ENCODE measurements at places on chromosomes 1 and 21.

DNA sequence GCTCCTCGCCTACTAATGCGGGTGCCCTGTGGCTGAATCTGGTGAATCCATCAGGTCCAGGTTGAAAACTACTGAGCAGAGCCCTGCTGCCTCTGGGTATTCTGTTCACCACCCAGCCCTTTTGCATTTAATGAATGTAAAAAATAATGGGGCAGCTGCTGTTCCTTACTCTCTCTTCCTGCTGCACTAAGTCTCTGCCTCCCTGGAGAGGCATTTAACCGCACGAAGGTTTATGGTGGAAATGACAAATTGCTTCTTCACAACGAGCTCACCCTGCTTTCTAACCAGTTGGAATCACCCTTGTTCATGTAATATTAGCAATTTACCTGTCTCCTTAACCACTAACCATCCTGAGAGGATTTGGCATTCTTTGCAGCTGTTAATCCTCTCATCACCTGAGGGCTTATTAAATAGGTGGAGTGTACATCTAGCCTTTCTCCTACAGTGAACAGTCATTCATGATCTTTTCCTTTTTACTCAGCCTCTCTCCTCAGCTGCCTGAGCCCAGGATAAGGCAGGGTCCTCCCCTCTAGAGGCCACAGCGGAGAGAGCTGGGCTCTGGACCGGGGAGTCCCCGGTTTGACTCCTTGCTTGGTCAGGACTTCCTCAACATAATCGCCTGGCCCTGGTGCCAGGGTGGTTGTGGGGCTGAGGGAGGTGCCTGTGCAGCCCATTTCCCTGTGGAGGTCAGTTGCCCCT, 97.6 kb downstream of the NOS1AP start:
- no peak for DNase-seq

- no peak for DNase-seq
These were observed 4.1 kb upstream of the GRIK1 start for GRCh38 chr21:29943885-29944284.

GRCh38 chr1:18895317-18895716, 7.0 kb downstream of the ALDH4A1 start:
- no peak for DNase-seq

DNA sequence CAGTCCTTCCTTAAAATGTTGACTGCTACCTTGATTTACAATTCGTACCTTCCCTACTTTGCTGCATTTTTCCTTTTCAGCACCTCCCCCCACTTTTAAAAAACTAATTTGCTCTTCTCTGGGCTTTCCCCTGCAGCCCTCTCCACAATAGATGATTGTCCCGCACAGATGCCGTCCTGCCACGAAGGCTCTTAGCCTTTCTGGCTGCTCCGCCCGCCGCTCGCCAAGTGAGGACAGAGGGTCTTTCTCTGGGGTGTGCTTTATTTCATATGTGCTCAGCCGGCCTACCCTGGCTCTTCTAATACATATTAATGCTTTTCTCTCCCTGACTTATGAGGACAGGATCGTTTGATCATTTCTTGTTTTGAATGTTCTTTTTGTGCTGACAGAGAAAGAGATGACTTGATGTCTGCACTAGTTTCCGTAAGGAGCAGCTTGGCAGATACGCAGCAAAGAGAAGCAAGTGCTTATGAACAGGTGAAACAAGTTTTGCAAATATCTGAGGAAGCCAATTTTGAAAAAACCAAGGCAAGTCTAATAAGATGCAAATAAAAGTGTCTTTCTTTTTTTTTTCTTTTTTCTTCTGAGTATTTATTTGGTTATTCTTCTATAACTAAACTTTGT, 60.6 kb downstream of the SDCCAG8 start:
- DNase-seq: peak; percentile 73

DNA sequence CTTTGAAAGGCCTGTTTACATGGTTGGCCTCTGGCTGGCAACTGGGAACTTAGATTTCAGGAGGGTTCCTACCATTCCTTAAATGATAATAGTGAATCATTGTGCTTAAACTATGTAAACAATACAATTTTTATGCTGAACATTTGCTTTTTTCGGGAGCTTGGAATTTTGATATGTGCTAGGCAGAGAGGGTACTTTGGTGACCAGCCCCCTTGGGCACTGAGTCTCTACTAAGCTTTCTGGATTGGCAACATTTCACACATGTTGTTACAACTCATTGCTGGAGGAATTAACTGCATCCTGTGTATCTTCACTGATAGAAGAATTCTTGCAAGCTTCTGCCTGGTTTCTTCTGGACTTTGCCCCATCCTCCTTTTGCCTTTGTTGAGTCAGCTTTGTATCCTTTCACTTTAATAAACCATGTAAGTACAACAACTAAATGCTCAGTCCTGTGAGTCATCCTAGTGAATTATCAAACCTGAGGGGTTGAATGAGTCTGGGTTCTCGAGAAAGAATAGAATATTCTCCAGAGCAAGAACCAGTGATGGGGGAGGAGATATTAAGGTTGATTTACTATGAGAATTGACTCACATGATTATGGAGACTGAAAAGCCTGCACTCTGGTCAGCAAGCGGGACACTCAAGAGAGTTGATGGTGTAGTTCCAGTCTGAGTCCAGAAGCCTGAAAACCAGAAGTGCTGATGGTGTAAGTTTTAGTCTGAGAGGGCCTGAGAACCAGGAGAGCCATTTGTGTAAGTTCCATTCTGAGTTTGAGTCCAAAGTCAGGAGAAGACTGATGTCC, 3.1 kb upstream of the SLC16A4 start:
- no peak for DNase-seq

DNA sequence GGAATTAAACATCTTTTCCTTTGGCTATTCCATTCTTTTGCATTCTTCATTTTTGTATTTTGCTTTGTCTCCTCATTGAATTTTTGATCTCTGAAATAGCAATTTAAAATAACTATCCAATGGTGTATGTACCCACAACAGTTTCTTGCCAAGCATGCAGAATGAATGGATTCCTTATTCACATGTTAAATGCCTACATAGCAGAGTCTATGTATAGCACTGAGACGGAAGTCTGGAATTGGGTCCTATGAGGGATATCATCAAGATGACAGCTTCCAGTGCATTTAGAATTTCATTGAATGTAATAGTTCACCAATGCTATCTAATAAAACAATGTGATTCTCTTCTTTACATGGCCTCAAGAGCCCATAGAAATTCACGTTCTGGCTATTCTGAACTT, 97.5 kb downstream of the MRPS6 start:
- DNase-seq: no peak

DNA sequence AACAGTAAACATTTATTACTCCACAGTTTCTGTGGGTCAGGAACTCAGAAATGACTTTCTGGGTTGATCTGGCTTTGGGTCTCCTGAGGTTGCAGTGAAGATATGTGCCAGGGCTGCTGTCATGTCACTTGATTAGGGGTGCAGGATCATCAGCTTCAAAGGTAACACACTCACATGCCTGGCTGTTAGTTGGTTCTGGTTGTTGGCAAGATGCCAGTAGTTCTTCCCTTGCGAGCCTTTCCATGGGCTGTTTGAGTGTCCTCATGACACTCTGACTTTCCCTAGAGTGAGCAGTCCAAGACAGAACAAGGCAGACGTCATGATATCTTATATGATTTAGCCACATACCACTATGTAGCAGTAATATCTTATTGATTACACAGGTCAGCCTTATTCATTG, 1.8 kb downstream of the SWT1 start:
- DNase-seq: no peak

DNA sequence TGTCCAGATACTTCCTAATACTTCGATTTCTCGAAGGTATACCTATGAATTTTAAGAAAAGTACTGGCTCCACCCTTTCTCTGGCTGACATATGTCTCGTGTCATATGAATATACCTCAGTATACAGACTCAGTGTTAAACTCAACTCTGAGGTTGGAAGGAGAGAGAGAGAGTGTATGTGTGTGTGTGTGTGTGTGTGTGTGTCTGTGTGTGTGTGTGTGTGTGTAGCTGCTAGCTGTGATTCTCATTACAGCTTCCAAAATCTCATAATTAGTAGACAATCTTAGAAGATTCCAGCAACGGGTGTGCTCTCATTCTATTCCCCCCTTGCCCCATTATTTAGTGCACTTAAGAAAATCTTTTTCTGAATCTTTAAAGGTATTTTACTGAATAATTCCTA, 380.3 kb upstream of the B3GALT2 start:
- no peak for DNase-seq

DNA sequence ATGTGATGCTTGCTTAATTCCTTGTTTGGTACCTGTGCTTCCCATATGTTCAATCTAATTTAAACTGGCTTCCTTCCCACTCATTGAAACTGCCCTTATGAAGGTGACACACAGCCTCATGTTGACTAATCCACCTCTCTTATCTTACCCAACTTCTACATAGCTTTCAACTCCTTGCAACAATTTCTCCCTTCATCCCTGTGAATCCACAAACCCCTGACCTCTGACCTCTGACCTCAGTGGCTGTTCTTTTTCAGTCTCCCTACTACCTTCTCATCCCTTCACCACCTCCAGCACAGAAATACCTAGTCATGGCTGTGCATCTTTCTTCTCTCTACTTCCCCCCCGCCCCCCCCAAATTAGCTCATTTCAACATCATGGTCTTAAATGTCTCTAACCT, 144.5 kb downstream of the TTLL7 start:
- DNase-seq: no peak

DNA sequence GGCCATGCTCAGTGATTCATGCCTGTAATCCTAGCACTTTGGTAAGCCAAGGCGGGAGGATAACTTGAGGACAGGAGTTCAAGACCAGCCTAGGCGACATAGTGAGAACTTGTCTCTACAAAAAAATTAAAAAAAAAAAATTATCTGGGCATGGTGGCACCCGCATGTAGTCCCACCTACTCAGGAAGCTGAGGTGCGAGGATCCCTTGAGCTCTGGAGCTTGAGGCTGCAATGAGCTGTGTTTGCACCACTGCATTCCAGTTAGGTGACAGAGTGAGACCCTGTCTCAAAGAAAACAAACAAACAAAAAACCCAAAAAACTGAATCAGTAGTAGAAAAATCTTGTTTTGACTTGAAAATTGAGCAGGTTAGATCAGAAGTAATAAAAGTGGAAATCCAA, 67.1 kb upstream of the IPO9 start:
- DNase-seq: peak; percentile 71

- no peak for DNase-seq
These were observed 9.9 kb upstream of the GPR25 start for GRCh38 chr1:200862713-200863415.

DNA sequence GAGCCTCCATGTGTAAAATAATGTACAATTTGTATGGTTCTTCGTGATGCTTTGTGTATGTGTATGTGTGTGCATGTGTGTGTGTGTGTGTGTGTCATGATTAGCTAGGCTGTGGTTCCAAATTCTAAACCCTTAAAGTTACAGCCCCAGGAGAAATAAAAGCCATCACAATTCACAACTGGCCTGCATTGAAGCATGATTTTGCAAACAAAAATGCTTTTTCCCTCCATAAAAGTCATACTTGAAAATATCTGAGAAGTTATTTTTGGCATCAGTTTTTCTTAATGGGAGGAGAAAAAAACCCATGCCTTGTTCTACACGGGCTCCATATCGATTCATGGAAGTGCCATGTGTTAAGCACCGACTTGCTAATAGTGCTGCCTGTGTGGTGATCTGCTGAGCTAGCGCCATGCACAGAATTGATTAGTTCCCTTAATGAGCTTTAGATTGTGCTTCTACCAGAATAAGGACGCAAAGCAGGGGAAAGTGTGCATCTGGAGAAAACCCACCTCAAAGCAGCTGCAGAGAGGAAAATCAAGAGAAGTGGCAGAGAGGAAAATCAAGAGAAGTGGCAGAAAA, 207.3 kb downstream of the DSCAM start:
- DNase-seq: no peak

GRCh38 chr21:31211836-31212235, 132.2 kb downstream of the TIAM1 start:
- no peak for DNase-seq

DNA sequence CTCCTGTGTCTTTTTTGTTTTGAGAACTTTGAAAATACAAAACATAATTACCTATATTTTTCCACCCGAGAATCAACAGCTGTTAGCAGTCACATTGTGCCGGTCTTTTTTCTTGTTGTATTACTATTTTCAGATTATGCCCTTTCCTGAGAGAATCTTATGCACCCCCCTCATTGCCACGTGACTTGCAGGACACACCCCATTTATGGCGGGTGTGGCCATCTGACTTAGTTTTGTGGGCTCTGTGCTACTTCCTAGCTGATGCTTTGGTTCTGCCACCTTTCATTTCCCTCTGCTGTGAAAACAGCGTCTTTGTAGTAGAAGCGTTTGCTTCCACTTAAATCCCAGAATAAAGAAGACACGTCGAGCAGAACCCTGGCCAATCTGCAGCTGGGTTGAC, 82.8 kb upstream of the SOX13 start:
- DNase-seq: no peak

DNA sequence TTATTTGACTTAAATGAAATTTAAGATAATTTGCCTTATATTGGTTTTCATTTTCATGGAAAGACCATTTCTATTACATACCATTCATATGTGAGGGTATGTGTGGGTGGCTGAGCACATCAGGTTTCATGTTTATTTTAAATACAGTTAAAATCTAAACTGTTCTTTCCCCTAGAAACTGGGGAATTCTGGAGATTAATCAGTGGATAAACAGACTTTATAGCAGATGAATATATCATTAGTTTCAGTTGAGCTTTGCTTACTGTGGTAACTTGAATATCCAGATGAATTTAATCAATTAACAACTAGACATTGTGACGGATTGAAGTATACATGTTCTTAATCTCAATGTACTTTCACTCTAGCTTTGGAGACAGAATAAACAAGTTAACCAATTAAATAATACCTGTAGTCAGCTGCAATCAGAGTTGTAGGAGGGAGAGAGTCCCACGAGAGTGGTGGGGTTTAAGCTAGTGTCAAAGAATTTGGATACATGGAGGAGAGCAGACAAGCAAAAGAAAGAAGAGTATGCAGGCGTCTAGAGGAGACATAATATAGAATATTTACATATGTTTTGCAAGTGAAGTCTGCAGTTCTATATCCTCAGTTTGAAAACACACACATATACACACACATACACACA, 97.6 kb downstream of the PDE4B start:
- DNase-seq: no peak

DNA sequence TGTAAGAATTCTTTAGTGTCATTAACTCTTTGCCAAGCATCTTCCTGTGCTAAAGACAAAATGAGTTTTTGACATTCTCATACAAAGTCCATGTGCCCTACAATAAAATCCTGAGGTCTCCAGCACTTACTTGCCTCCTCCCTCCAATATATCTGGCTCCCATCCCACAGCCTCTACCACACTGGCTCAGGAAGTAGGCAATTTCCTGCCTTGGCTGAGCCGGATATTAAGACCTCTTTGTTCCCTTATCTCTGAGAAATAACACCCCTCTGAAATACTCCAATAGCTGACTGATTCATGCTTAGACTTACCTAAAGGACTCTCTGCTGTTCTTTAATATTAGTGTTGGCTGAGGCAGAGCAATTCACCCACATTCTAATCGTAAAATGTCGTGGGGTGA, 37.6 kb upstream of the GORAB start:
- DNase-seq: peak; percentile 76

- no peak for DNase-seq
These were observed 58.9 kb upstream of the ARTN start for GRCh38 chr1:43874716-43875115.

- DNase-seq: no peak
These were observed 14.0 kb upstream of the GBP5 start for GRCh38 chr1:89286549-89287180.

- peak; percentile 85 for DNase-seq
These were observed 8.0 kb upstream of the MAN1C1 start for GRCh38 chr1:25608488-25609178.

- DNase-seq: no peak
These were observed 27.7 kb downstream of the CD34 start for GRCh38 chr1:207883104-207883651.
